NCI-H1930 (cell line): ENCODE measurements at places on chromosomes 1 and 21.

- no peak for DNase-seq
Measured at GRCh38 chr1:163131981-163132380, 62.8 kb downstream of the RGS4 start.

- DNase-seq = no peak
Measured at GRCh38 chr1:204976646-204977045, 66.4 kb upstream of the CNTN2 start.

DNA sequence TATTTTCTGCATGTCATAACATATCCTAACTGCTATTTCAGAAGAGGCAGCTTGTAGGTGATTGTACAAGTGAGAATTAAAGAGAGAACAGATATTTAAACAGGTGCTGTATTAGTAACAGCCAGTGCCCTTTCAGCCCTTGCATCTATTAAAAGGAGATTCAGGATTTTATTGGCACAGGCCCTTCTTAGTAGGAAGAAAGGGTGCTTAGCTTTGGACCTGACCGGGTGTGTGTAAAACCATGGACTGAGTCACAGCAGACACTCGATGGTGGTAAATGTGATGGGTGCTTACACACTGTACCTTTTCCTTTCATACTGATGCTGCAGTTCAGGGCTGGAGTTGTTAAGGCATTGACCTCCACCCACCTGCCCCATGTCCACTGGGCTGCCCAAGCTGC lies 12.7 kb upstream of the CD101 start:
- peak; percentile 29 for DNase-seq

DNA sequence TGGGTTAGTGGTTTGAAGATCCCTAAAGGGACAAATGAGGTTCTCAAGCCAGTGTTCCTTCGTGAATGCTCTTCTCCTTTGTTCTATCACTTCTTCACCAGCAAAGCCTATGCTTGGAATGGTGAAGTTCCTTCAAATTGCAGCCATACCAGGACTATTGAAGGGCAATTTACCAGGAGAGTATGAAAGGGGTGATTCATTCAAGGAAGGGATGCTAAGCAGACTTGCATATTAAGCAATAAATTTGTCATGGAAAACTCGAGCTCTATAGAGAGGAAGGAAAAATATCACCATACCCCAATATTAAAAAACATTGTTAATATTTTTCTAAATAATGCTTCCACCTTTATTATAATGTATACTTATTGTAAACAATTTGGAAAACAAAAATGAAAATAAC lies 9.3 kb upstream of the TSNAX start:
- no peak for DNase-seq

GRCh38 chr1:231829332-231829731 lies 202.7 kb downstream of the DISC1 start:
- no peak for DNase-seq

GRCh38 chr1:151142411-151143056 lies 3.9 kb downstream of the SEMA6C start:
- DNase-seq = no peak

- no peak for DNase-seq
Measured at GRCh38 chr1:16175610-16176553, 20.0 kb upstream of the EPHA2 start.

DNA sequence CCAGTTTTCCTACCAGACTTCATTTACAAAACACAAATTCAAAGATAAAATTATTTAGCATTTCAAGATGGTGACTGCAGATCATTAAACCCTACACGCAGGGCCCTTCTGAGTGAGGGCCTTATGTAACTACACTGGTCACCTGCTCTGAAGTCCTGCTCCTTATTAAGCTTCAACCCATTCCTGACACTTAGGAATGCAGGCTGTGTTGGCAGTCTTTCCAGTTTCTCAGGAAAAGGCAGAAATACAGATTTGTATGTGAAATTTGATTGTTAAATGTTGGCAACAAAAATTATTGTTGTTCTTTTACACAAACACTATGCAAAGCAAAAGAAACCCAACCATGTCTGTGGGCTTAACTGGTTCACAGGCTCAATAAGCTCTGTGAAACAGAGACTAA lies 25.8 kb upstream of the BCAS2 start:
- no peak for DNase-seq

GRCh38 chr1:212293579-212293978 lies 8.4 kb downstream of the PPP2R5A start:
- no peak for DNase-seq

GRCh38 chr1:2801046-2801445 lies 447 bp downstream of the TTC34 start:
- no peak for DNase-seq

- no peak for DNase-seq
Measured at GRCh38 chr1:240234485-240235210, 143.0 kb downstream of the FMN2 start.

DNA sequence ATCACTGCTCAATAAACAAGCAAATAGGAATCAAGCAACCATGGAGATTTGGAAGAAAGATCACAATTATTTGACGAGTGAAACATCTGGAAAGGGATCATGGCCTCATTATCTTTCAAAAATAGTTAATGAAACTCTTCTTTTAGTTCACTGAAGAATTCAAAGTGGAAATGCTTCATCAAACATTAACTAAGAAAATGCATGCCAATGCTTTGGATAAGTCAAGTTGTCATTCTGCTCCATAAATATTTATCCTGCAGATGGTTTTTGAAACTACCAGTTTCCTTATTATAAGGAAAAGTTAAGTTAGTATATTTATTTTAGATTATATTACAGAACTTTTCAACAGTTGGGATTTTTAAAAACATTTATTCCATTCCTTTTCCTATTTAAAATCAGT lies 206.5 kb upstream of the ADGRL2 start:
- no peak for DNase-seq

DNA sequence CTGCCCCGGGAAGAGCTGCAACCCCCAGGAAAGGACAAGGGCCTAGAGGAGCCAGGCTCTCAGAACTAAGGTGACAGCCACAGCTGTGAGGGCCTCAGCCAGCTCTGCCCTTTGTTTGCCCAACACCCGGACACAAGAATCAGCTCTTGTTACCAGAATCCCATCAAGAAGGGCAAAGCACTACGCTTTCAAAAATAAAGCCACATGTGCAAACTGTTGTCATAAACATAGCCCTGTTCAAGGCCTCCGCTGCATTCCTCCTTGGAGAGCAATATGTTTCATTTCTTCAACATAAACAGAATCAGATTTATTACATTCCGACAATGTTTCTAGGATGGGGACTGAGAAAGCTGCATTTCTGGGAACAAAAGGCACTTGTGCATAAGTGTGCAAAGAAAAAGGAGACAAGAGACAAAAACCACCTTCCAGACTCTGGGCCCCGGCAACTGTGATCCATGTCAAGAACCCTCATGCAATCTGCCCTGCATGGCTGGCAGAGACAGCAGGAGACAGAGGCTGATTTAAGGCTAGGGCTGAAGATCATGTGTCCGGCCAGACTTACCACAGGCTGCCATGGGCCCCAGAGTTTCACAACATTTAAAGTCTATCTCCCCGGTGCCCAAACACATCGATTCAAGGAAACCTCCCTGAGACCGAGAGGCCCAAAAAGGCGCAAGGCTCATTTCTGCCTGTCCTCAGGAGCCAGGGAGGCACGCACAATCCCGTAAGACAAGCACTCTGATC lies 71.0 kb downstream of the SSBP3 start:
- no peak for DNase-seq

GRCh38 chr1:46199233-46199749 lies 1.1 kb upstream of the POMGNT1 start:
- no peak for DNase-seq

- no peak for DNase-seq
Measured at GRCh38 chr1:34774957-34775356, 6.1 kb upstream of the GJB3 start.

DNA sequence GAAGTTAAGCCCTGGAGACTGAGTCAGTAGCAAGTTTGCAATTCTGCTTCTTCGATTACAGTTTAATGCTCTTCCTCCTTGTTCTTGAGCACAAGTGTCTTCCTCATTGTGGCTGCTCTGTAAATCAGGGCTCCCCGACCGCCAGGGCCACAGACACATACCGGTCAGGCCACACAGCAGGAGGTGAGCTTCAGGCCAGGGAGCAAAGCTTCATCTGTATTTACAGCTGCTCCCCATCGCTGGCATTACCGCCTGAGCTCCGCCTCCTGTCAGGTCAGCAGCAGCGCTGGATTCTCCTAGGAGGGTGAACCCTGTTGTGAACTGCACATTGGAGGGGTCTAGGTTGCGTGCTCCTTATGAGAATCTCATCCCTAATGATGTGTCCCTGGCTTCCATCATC lies 1.7 kb upstream of the TRAPPC10 start:
- no peak for DNase-seq

DNA sequence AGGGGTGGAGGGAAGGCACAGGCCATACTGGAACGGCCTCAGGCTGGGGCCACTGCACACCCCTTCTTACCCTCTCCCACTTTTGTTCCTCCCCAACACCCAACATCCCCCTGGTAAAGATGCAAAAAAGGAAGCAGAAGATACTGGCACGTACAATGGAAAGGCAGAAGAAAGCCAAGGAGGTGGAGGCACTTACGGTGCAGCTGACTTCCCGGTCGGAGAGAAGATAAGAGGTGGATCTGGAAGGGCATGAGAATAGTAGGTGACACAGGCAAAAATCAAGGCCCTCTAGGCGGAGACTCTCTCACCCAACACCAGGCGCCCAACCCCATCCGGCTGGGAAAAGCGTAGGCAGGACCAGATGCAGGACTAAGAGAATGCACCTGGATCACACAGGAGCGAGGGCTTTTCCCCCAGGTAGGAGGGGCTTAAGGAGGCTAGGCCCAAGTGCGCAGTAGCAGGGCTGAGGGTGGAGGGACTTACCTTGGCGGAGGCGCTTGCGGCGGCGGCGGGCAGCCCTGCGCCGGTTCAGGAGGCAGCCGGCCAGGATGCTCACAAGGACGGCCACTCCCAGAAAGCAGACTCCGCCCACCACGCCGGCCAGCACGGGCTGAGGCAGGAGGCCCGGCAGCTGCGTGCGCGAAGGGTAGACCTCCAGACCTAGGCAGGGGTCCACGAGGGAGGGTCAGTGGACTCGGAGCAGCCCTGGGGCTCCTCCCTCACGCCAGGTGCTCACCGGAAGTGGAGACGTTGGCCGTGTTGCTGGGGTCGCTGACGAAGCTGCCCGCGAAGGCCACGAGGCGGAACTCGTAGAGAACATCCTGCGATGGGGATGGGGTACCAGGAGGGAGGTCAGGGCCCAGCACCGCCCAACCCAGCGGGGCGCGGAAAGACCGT lies 4.1 kb upstream of the TAGLN2 start:
- no peak for DNase-seq

DNA sequence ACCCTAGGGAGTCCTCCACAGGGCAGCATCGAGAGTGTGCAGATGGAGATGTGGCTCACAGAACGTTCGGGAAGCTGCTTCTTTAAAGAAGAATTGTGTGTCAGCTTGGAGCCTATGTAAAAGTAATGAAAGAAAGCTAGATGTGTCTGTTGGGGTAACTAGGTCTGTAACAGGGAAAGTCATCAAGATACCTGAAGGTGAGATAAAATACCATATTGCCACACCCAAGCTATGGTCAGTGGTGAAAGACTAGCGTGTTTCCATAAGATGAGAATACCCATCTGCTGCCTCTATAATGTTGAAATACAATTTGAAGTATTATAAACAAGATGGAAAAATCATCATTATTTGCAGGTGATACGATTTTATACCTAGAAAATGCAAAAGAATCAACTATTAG lies 17.5 kb downstream of the RCAN1 start:
- no peak for DNase-seq

- DNase-seq = no peak
Measured at GRCh38 chr1:42322577-42322976, 12.5 kb downstream of the FOXJ3 start.
